ENCODE measurements at places on chromosomes 13 and 19.

DNA sequence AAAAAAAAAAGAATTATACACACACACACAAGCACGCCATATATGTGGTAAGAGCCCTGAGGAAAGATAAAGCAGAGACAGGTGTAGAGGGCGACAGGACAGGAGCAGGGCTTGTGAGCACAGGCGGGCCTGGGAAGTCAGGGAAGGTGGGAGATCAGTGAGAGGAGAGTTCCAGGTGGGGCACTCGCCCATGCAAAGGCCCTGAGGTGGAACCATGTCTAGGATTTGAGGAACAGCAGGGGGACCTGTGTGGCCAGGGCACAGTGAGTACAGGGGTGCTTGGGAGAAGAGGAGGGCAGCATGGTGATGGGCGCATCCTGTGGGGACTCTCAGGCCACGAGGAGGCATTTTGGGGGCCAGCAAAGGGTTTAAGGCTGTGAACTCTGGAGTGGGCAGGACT, 32.5 kb upstream of the NCCRP1 start:
- no peak for DNase-seq

- DNase-seq: no peak
These were observed 534 bp downstream of the CAB39L start for GRCh38 chr13:49443357-49443703.

DNA sequence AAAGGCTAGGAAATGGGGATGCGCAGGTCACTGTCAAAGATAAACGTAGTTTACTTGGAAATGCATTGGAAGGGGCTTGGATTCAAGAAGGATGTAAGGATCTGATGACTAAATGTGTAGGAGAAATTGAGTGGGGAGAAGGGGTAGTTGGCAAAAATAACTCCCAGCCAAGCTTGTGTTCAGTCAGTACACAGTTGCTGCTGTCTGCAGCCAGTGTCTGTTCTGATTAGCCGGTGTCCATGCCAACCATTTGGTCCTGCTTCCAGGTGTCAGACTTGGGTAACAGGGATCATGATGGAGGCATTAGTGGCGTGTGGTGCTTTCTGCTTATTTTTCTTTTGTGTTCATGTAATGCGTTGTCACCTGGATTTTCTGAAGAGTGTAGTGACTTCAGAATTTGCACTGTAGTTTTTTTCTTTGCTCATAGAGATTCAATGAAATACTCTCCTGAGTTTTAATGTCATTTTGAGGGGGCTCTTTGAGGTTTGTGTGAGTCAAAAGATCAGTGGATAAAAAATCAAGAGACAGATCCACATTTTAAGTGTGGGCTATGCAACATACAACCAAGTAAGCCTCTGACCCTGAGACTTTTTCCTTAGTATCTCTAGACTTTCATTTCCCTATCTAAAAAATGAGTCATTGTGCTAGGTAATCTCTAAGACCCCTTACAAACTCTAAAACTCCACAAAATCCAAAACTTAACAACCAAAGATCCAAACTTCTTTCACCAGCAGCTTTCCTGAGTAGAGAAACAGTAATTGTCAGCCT, 103.9 kb downstream of the WDFY2 start:
- DNase-seq: no peak

GRCh38 chr19:32246006-32246405, 99.4 kb upstream of the ZNF507 start:
- DNase-seq: no peak

DNA sequence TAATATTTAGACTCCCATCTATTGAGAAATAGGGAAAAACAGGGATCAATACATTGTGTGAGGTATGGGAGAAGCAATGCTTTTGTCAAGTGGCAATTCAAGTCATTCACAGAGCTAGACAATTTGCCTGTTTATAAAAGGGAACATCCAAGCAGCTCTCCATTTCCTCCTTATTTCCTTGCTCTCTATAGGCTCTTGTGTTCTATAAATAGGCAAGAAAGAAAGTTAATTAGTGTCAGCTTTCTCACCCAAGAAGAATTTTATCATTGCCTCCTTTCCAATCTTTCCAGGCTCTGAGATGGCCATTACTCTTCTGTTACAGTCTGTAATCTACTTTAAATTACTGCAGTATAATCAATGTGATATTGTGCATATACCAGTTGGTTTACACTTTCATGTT, 199.9 kb downstream of the LHFPL6 start:
- no peak for DNase-seq

- DNase-seq: no peak
These were observed 75.2 kb downstream of the RXFP2 start for GRCh38 chr13:31814536-31814935.

GRCh38 chr13:51826606-51827005, 18.4 kb downstream of the TMEM272 start:
- DNase-seq: no peak

GRCh38 chr19:45171211-45171623, 6.8 kb downstream of the TRAPPC6A start:
- DNase-seq: no peak

- DNase-seq: no peak
These were observed 836.4 kb upstream of the GPC6 start for GRCh38 chr13:92390217-92390616.
